NCI-H345 (cell line): ENCODE measurements at places on chromosomes 3 and 15.

GRCh38 chr3:138314751-138315150, 14.9 kb downstream of the NME9 start:
- DNase-seq = no peak

GRCh38 chr3:144989807-144990206, 1018.2 kb downstream of the DIPK2A start:
- no peak for DNase-seq

GRCh38 chr3:41198526-41198925, 779 bp upstream of the CTNNB1 start:
- peak; percentile 14 for DNase-seq

DNA sequence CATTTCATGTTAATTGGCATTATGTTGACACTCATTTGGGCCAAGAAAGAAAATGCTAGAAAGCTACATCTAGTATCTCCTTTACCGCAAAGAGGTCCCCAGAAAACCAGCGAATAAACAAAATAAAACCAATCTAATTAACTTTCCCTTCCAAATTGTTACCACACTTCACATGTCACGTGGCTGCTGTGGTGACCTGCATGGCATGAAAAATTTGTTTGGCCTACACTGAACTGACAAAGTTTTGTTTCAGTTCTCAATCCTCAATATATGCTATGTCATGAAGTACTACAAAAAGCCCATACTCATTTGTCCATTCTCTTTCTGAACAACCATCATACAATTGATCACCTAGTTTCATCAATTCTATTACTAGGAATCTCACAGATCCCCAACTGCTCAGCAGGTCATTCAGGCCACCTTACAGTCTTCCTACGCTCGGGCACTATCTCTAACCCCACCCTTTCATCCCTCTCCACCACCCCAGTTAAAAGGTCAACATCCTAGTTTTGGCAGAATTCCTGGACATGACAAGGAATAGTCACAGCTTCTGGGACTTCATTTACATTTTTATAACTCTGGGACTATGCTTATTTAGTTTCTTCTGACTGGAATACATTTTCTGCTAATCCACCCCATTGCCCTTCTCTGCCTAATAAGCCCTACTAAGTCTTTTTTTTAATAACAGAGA, 480.4 kb downstream of the IGSF11 start:
- DNase-seq = no peak

- no peak for DNase-seq
Measured at GRCh38 chr15:25989327-25989726, 126.2 kb upstream of the ATP10A start.

DNA sequence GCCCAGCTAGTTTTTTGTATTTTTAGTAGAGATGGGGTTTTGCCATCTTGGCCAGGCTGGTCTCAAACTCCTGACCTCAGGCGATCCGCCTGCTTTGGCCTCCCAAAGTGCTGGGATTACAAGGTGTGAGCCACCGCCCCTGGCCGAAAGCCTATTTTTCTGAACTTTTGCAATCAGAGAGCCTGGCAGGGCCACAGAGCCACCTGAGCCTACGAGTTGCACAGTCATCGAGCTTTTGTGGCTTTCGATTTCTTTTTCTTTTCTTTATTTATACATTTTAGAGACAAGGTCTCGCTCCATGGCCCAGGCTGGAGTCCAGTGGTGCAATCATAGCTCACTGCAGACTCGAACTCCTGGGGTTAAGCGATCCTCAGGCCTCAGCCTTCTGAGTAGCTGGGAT, 140.4 kb downstream of the NSMCE3 start:
- DNase-seq = no peak

GRCh38 chr3:15121936-15122335, 23.0 kb upstream of the RBSN start:
- DNase-seq = no peak

DNA sequence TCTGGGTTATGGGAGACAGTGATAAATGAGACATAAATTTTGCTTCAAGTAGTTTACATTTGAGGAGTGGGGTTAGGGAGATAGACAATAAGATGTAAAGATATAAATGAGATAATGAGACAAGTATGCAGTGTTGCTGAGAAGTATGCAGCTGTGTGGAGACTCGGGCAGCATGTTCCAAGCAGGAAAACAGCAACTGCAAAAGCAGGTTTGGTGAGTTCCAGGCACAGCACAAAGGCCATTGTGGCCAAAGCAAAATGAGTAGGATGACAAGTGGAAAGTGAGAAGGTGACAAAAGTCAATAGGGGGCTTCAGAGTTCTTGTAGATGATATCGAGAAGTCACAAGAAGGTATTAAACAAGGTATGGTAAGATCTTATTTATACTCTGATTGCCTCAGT, 259.1 kb upstream of the PEX5L start:
- DNase-seq = no peak

DNA sequence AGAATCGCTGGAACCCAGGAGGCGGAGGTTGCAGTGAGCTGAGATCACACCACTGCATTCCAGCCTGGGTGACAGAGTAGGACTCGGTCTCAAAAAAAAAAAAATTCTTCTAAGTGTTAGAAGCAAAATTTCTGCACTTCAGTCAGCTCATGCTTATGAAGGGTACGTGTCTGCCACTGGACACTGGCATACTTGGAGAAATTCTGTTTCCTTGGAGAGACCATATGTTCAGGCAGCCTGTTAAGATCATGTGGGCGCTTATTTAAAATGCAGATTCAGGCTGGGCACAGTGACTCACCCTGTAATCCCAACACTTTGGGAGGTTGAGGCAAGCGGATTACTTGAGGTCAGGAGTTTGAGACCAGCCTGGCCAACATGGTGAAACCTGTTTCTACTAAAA, 85.6 kb upstream of the IQSEC1 start:
- no peak for DNase-seq

DNA sequence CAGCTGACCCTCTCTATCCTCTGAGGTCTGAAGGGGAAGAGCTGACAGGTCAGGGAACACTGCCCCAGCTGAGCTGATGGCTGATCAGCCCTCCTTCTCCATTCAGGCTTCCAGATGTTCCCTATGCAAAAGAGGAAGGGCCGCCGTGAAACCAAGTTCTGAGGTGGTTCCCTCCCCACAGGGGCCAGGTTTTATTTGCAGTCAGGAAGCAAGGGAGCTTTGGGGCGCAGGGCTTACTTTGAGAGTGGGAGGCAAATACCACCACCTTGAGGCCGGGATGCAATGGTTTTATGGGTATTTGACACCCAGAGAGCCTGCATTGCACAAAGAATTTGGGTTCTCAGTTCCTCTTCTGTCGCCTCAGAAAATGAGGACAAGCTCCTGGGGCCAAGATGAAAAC, 186.9 kb downstream of the ARRDC4 start:
- DNase-seq = no peak

GRCh38 chr15:32910839-32911238, 193.0 kb downstream of the GREM1 start:
- no peak for DNase-seq

GRCh38 chr3:100994809-100995208, 1.6 kb upstream of the ABI3BP start:
- DNase-seq = no peak

- DNase-seq = no peak
Measured at GRCh38 chr15:79076661-79077060, 13.9 kb downstream of the RASGRF1 start.

DNA sequence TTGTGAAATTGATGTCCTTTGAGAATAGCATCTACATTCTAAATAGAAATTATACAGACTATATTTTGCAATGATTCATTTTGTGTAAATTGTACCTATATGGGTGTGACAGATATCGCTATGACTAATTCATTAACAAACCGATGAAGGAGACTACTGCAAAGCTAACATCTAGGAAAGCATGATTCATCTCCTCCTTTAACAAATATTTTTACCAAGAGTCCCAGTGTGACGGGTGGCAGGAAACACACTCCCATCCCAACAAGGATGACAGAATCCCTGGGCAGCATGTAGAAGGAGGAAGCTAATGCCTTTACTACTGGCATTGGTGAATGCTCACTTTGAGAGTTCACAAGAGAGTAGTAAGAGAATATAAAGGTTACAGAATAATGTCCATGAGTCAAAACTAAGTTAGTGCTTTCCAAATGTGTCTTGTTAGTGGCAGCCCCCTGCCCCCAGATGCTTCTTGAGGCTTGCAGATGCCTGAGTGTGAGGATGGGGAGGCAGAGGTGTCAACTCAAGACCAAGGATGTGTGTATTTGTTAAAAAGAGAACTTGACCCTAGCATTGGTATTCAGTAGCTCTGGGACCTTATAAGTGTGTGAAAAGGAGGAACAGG, 180.6 kb downstream of the FMN1 start:
- DNase-seq = no peak

GRCh38 chr3:66751842-66752241, 246.3 kb upstream of the KBTBD8 start:
- DNase-seq = no peak

DNA sequence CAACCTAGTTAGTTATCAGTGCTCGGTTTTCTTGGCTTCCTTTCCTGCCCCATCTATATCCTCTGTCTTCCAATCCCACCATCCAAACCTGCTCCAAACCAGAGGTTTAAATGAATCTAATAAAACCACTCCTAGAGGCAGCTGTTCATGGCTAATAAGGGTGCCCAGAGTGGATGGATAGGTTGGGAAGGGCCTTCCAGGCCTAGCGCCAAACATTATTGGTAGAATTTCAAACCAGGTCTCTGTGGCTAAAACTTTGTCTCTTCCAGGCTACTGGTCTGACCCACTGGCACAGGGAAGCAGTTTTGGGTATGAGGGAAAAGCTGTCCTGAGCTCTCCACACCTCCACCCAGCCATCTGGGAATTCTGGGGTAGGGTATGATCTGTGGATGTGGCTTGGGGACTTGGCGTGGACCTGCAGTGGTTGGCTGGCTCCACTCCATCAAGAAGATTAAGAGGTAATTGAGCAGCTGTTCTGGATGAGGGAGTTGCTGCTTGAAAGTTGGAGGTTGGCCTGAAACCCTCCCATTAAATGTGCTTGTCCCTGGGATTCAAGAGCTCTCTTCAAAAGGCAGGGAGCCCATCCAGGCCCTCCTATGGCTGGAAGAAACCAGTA, 29.3 kb upstream of the INSYN1 start:
- no peak for DNase-seq

GRCh38 chr3:133295199-133295901, 104.5 kb upstream of the BFSP2 start:
- peak; percentile 12 for DNase-seq

DNA sequence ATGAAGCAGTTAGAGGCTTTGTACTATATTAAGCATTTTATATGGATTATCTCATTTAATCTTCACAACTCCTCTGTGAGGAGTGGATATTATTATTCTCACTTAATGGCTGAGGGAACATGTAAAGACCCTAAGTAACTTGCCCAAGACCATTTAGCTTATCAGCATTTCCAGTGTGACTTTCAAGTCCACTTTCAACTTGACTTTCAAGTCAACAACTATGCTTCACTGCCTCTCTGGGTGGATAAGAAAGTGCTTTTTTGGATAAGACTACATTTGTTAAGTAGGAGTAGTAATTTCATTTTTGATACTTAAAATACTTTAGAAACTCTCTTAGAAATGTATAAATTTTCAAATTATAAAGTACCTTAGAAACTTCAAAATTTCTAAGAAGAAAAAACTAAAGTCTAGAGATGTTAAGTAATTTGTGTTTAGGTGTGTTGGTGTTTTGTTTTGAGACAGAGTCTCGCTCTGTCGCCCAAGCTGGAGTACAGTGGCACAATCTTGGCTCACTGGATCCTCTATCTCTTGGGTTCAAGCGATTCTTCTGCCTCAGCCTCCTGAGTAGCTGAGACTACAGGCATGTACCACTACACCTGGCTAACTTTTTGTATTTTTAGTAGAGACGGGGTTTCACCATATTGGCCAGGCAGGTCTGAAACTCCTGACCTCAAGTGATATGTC, 71.8 kb downstream of the MINDY2 start:
- no peak for DNase-seq

- no peak for DNase-seq
Measured at GRCh38 chr3:11580645-11581044, 63.1 kb downstream of the VGLL4 start.

- no peak for DNase-seq
Measured at GRCh38 chr3:153442799-153443487, 280.9 kb downstream of the RAP2B start.

- DNase-seq = no peak
Measured at GRCh38 chr3:12316253-12316652, 27.4 kb downstream of the PPARG start.

DNA sequence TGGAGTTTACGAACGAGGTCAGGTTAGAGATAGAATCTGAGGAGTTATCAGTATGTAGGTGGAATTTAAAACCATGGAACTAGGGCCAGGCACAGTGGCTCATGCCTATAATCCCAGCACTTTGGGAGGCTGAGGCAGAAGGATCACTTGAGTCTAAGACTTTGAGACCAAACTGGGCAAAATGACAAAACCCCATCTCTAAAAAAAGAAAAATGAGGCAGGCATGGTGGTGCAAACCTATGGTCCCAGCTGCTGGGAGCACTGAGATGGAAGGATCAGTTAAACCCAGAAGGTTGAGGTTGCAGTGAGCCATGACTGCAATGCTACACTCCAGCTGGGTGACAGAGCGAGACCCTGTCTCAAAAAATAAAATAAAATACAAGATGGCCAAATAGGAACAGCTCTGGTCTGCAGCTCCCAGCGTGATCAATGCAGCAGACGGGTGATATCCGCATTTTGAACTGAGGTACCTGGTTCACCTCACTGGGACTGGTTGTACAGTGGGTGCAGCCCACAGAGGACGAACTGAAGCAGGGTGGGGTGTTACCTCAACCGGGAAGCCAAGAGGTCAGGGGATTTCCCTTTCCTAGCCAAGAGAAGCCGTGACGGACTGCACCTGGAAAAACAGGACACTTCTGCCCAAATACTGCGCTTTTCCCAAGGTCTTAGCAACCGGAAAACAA, 33.3 kb downstream of the ZMAT3 start:
- DNase-seq = no peak

- DNase-seq = no peak
Measured at GRCh38 chr3:31945738-31946052, 35.4 kb downstream of the OSBPL10 start.

DNA sequence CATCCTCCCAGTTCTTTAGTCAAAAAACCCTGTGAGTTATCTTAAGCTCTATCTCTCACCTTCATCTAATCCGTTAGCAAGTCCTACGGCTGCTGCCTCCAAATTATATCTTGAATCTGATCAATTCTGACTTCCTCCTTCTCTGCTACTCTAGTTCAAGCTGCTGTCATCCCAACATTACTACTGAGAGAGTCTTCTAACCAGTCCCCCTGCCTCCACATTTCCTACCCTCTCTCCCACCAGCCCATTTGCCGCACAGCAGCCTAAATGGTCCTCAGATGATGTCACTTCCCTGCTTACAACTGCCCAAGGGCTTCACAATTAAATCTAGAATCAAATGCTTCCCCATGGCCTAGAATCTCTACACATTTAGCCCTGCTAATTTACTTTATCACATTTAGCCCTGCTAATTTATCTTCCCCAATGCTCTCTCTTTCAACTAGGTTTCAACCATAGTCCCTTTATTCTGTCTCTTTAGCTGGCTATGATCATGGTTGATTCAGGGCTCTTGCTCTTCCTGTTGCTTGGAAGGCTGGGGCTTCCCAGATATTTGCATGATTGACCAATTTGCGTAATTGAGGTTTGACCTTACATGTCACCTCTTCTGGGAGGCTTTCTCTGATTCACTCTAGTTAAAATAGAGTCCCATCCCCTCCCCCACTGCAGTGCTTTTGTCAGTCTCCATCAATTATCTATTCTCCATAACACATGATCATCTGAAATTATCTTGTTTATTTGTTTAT, 11.0 kb upstream of the ARL14 start:
- no peak for DNase-seq
